ENCODE measurements at places on chromosomes 4 and X.

DNA sequence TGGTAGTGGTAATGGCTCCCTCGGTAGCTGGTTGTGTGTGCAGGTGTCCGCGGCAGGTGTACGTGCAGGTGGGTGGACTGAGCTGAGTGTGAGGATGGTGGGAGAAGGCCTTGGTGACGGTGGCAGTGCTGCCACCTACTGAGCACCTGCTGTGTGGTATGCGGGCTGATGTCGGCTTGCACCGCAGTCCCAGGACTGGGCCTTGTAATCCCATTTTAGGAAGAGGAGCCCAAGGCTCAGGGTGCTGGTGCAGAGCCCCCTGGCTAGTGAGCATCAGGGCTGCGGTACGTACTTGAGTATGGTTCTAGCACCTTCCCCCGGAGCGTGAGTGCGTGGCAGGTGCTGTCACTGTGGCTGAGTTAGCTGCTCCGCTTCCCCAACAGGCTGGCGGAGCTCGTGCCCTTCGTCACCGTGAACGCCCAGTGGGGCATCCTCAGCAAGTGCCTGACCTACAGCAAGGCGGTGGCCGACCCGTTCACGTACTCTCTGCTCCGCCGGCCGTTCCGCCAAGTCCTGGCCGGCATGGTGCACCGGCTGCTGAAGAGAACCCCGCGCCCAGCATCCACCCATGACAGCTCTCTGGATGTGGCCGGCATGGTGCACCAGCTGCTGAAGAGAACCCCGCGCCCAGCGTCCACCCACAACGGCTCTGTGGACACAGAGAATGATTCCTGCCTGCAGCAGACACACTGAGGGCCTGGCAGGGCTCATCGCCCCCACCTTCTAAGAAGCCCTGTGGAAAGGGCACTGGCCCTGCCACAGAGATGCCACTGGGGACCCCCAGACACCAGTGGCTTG is 5.7 kb upstream of the CPZ start:
- no peak for DNase-seq

- DNase-seq, result no peak
Measured at GRCh38 chrX:67574696-67575095, 30.9 kb downstream of the AR start.

DNA sequence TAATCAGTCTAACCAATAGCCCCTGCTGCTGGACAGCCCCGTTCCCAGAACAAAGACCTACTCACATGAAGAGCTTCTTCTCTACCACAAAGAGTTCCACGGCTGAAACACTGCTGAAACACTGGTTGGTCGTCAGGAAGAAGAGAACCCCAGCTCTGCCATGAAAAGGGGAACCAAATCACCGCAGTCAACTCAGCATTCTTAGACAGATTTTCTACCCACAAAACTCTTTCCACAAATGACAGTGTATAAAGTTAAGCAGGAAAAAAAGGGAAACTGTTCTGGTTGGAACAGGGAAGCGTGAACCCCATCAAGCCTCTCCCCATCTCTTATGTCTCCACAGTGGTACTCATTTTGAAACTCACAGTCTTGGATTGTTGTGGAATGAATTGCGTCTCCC is 57.3 kb downstream of the ABCG2 start:
- no peak for DNase-seq

DNA sequence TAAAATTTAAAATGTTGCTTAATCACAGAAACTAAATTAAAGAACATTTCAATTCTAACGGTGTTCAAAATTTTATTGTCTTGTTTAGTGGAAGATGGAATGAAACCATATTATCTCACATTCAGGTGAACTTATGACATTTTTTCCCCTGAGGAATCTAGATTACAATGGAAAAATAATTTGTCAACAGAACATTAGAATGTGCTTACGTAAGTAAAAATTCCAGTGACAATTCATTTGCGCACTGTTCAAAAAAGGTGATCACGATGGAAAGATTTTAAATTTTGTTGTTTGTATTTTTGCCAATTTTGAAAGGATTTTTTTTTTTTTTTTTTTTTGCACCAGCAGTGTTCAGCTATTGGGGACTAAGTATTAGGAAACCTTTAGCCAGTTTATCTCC is 23.3 kb upstream of the SORBS2 start:
- no peak for DNase-seq

DNA sequence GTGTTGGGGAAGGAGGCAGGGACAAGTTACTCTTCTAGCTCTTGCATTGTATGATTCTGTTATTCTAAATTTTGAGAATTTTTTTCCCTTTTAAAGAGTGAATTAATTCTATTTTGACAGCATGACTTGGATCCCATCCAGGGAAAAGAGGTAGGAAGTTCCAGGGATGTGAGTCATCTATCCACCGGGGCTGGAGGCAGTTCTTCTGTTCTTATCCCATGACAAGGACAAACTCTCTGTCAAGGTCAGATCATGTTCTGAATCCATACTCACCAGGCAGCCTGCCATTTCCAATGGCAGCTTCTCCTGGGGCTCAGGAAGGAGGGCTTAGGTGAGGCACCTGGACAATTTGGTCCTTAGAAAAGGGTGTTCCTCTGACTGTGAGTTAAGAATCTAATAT is 132.0 kb upstream of the MED14 start:
- DNase-seq, result no peak

GRCh38 chr4:127920521-127920920 is 39.8 kb downstream of the PLK4 start:
- no peak for DNase-seq

DNA sequence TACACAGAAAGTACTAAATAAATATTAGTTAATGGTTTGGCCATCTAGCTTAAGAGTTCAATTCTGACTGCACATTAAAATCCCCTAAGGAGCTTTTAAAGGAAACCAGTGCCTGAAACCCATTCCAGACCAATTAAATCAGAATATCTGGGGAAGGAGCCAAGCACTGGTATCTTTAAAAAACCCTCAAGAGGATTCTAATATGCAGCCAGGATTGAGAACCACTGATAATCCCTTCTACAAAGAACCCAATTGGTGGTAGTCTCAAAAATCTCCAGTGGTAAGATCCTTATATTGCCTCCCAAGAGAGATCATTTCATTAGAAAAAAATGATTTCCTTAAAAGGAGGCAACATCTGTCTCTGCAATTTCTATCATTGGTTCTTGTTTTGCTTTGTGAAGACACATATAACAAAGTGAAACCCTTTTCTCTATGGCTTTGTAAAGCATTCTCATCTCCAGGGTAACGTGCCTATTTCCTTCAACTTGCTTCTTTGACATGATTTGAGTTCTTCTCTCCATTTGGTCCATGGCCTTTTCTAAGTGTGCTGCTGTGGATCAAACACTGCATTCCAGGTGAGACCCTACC is 3.5 kb downstream of the GPR34 start:
- DNase-seq, result no peak

- no peak for DNase-seq
Measured at GRCh38 chrX:11533199-11533651, 132.5 kb downstream of the ARHGAP6 start.

DNA sequence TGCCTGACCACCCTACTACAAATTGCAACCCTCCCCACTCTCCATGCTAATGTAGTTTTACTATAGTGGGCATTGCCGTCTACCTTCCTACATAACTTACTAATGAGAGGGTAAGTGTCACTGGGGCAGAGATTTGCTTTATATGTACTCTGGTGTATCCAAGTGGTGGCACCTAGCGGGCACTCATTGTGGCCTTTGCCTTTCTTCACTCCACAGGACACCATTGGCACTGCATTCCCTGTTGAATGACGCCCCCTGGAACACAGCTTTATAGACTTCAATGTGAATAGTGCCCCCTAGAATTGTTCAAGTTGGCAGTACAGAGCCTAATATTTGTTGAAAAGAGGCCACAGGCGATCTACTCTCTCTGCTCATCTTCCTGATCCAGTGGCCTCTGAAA is 215.8 kb downstream of the MID1IP1 start:
- no peak for DNase-seq

DNA sequence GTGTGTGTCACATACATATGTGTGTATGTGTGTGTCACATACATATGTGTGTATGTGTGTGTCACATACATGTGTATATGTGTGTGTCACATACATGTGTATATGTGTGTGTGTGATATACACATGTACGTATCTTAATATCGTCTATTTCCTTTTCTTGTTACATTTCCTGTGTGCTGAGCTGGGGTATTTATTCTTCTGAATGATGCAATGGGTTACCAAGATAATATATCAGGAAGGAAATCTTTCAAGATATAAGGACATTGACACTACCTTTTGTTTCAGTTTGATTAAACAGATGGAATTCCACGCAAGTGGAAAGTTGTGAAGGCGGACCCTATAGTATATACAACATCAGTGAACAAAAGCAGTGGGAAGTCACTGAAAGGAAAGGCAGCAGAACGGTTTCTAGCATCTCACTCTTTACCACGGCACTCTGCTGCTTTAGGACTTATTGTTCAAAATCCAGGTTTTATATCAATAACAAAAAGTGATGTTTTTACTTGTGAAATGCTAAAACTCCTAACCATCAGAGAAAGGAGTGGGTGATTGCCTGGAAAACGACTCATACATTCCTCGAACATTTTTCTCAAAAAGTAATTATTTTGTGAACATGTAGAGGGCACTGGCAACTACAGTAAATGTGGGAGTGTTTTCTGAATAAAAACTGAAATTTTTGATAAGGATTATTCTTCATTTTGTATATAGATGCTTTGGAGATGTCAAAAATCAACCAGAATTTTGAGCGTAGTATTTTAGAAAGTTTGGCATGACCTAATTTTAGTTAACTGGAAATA is 43.1 kb upstream of the IL21 start:
- DNase-seq, result no peak

GRCh38 chr4:72857787-72858186 is 211.7 kb downstream of the COX18 start:
- no peak for DNase-seq

GRCh38 chr4:129342819-129343408 is 247.0 kb downstream of the C4orf33 start:
- DNase-seq, result no peak

GRCh38 chr4:7196736-7197135 is 4.4 kb downstream of the SORCS2 start:
- no peak for DNase-seq

DNA sequence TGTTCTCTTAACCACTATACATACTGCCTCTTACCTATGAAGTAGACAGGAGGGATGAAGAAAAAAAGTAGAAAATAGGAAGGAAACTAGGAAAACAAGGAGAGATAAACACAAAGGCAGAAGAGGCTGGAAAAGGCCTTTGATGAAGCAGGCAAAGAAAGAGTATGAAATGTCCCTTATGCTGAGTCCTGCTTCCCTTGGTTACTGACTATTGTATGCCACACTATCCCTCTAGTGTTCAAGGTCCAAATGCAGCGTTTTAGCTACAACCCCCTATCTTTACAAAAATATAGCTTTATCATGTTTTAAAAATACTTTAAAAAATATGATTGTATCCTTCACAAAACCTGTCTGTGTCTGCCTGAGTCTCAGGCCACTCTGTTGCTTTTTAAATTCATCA is 233.1 kb downstream of the CAMK2D start:
- no peak for DNase-seq

- no peak for DNase-seq
Measured at GRCh38 chr4:15270201-15270600, 157.6 kb upstream of the C1QTNF7 start.

DNA sequence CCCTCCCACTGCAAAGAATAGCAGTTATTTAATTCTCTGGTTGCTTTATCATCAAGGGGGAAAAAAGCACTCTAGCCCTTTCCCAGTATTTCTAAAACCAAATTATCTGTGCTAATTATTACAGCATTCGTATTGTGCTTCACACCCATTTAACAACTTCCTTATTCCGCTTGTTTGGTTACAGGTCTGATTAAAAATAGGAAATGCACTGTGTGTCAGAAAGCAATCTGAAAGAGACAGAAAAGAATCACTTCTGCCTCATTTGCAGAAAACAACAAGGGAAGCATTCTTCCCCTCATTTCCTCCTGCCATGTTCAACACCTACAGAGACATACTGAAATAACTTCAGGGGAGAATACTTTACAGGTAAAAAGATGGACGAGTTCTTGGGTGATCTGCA is 114.9 kb upstream of the MAP3K15 start:
- DNase-seq, result no peak

DNA sequence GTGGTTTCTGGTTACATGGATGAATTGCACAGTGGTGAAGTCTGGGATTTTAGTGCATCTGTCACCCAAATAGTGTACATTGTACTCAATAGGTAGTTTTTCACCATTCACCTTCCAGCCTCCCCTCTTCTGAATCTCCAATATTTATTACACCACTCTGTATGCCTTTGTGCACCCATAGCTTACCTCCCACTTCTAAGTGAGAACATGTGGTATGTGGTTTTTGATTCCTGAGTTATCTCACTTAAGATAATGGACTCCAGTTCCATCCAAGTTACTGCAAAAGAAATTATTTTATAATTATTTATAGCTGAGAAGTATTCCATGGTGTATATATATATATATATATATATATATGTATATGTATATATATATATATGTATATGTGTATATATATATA is 155.8 kb downstream of the HHIP start:
- DNase-seq, result no peak

- DNase-seq, result no peak
Measured at GRCh38 chrX:153520287-153520917, 3.0 kb downstream of the ATP2B3 start.

- no peak for DNase-seq
Measured at GRCh38 chrX:3176439-3176820, 135.2 kb downstream of the ARSF start.

- no peak for DNase-seq
Measured at GRCh38 chr4:3613967-3614730, 81.9 kb upstream of the LRPAP1 start.

GRCh38 chr4:123701131-123701575 is 304.6 kb downstream of the SPRY1 start:
- DNase-seq, result no peak

- no peak for DNase-seq
Measured at GRCh38 chr4:37747772-37748330, 61.7 kb upstream of the RELL1 start.

- no peak for DNase-seq
Measured at GRCh38 chr4:54041100-54041499, 23.3 kb downstream of the CHIC2 start.

GRCh38 chr4:120065974-120066516 is 603 bp downstream of the MAD2L1 start:
- peak; percentile 10 for DNase-seq

DNA sequence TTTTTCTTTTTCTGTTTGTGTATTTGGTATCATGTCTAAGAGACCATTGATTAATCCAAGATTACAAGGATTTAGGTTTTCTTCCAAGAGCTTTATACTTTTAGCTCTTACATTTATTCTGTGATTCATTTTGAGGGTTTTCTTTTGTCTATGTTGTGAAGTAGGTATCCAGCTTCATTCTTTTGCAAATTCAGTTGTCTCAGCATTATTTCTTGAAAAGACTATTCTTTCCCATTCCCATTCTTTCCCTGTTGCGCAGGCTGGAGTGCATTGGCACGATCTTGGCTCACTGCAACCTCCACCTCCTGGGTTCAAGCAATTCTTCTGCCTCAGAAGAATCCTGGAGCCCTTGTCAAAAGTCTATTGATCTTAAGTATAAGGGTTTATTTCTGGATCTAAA is 164.9 kb downstream of the NAA11 start:
- no peak for DNase-seq

All from activated naive CD8-positive, alpha-beta T cell treated with anti-CD3 and anti-CD28 coated beads, Interleukin-2, amount 50 U/mL, for 16 hours (primary cell).